Hematopoietic multipotent progenitor cell treated with erythropoietin and hydrocortisone succinate and interleukin-3 and kit ligand, for 6 days (in vitro differentiated cells): ENCODE measurements at places on chromosomes 7 and 10.

DNA sequence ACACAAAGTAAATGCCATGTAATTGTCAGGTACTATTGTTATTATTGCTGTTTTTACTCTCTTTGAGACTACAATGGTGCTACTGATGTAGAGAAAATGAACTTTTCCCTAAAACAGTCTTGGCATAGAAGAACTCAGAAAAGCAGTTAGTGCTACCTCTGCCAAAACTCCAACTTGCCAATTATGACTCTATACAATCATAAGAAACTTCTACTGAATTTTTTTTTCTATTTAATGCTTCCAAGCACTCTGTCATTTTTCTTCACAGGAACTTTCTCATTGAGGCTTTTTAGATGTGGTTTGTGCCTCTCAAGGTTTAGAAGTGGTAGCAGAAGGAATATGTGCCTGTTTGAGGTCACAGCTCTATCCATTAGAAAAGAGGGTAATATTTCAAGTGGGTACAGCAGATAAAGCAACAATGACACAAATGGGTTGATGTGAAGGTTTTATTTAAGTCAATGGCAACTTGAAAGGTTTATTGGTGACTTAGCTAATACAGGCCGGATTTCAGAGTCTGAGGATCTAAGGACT is 64.0 kb upstream of the FERD3L start:
- DNase-seq, result no peak

DNA sequence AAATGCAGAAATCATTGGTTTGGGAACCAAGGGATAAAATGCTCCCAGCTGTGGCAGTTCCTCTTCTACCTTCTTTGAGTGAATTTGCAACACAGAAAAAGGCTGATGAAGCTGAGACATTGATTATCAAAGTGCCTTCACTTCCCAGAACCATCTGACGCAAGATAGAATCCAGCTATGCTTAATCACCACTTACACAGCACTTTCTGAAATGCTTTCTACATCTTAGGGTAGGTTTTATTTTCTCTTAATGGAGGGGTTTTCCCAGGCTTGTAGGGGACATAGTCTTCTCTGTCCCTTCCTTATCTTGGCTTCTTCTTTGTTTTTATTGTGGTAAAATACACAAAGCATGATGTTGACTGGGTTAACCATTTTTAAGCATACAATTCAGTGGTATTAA is 332.6 kb upstream of the ZNF32 start:
- DNase-seq, result peak; percentile 17

DNA sequence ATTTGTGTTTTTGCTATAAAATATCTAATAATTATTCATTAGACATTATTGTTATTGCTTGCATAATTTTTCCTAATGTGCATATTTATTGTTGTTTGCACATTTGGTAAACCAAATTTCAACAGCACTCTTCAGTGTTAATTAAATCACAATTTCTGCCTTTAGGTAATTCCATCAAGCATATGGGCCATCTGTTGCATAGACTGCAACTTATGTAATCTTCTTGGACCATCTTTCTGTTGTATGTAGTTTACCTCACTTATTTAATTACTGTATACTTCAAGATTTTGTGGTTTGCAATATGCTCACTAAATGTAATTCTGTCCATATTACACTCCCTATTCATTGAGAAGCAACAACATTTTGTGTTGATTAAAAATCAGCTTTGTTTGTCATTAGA is 1360.1 kb downstream of the REEP3 start:
- DNase-seq, result no peak

DNA sequence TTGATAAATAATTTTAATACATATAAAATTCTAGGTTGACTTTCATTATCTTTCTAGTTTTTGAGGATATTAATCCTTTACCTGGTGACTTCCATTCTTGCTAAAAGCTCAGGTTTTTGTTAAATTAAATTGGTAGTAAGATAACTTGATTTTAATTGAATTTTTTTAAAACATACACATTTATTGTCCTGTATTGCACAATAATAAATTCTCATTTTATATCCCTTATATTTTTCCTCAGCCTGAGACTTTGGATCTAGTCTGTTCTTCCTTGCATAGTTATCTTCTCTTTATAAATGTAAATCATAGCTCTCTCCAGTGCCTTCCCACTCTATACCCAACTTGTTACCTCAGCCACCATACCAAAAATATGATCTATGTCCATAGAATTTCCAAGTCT is 212.9 kb upstream of the CNTNAP2 start:
- no peak for DNase-seq

GRCh38 chr10:76242956-76243355 is 811.5 kb downstream of the LRMDA start:
- DNase-seq, result no peak

DNA sequence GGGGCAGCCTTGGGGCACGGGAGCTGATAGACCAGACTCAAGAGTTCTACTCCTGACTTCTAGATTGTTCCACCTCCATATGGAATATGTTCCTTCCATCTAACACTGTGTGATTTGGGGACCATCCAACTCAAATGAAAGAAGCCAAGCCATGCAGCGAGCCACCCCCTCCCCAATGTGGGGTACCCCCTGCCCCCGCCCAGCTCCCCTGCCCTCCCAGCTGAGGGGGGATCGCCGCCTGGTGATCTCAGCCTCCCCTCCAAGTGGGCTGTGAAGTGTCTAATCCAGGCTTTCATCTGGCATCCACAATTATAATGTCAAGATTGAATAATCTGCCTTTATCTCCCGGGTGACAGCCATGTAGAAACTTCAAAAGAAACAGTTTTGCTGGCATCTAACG is 246.1 kb downstream of the RPS24 start:
- DNase-seq, result no peak

- DNase-seq, result no peak
Measured at GRCh38 chr10:118943253-118943652, 86.3 kb upstream of the NANOS1 start.

DNA sequence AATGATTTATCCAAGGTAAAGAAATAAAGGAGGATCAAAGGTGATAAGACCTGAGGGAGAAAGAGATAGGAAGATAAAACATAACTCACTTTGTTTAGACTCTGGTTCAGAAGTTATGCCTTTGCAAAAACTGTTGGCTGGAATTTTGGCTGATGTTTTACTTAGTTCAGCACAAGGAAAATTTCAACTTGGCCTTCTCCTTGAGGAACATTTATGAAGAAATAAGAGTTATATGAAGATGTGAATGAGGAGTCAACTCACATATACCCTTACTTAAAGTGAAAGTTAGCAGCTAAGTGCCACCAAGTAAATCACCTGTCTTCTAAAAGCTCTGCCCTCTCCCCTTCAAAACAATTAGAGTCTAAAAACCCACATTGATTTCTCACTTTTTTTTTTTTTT is 39.7 kb upstream of the COL1A2 start:
- DNase-seq, result no peak

- DNase-seq, result no peak
Measured at GRCh38 chr10:100522107-100522801, 2.6 kb upstream of the SEC31B start.

DNA sequence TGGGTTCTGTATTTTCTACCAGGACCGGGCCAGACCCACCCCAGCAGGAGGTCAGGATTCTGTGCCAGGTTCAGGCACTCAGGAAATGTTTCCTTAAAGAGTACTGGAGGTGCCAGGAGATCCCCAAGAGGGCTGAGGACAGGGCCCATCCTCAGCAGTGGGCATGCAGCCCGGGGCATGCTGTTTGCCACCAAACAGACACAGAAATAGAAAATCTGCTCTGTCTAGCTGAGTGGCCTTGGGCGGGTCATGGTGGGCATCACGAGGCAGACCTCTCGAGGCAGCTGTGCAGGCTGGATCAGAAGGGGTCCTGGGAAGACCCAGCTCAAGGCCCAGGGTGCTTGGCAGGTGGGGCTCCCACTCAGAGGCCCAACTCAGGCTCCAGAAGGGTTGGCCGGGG is 105.0 kb downstream of the FAM53B start:
- no peak for DNase-seq

GRCh38 chr10:17226891-17227303 is 1.1 kb upstream of the VIM start:
- no peak for DNase-seq

DNA sequence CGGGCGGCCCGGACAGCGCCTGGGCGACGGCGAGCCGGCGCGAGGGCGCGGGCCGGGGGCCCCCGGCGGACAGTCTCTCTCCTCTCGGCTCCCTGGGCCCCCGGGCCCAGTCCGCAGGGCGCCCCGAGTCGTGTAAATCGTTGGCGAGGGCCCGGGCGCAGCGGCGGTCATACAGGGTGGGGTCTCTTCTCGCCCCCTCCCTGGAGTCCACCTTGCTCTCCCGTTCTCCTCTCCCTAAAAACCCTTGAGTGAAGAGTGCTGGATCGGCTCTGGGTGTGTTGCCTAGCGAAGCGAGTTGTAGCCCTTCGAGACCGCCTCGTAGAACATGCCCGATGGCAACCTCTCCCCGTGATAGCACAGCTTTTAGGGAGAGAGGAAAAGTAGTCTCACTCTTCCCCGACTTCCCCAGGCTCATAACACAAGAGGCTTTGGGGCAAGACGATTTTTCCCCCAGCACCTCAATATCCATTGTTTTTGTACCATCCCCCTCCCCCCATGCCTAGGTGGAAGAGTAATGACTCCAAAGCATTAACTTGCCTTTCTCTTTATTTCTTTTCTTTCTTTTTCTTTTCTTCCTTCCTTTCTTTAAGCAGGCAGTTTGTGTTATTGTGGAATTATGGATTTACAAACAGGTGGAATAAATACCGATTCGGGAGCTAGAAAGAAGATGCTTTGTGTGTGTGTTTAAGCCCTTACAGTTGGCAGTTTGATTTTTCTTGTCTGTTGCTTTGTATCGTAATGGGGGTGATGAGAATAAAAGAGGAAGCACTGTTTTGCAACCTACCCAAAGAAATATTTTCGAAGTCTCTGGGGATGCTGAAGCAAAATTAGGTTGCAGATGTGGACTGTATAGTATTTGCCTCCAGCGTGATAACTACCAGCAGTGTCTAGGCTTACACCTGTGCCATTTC is 822 bp downstream of the SHOC2 start:
- DNase-seq, result peak; percentile 78

GRCh38 chr10:45557275-45557905 is 115.2 kb downstream of the ZFAND4 start:
- DNase-seq, result peak; percentile 84

DNA sequence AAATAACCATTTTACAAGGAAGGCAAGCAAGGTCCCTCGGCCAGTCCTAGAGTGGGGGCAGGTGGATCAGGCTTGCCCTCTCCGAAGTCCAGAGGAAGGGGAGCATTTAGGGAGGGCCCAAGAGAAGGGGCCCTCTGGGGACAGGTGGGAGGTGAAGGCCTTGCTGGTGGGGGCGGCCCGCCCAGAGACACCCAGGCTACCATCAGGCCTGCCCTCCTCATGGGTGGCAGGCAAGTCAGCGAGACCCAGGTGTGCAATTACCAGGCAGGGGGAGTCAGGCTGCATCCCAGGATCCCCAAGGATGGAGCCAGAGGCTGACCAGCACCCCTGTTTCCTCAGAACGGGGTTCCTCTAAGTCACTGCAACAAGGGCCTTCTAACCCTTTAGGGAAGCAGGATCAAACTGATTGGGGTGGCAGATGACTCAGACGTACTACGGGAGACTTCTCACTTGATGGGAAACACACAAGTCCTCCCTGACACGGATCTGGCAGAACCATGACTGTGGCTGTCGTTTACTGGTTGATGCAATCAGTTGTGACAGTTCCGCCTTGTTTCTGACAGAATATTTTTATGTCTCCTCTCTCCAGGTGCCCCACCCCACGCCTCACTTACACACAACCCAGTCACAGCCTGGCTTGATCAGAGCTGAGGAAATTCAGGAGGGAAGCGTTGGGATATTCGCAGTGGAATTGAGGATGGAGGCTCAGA is 8.2 kb downstream of the LOXL4 start:
- no peak for DNase-seq

DNA sequence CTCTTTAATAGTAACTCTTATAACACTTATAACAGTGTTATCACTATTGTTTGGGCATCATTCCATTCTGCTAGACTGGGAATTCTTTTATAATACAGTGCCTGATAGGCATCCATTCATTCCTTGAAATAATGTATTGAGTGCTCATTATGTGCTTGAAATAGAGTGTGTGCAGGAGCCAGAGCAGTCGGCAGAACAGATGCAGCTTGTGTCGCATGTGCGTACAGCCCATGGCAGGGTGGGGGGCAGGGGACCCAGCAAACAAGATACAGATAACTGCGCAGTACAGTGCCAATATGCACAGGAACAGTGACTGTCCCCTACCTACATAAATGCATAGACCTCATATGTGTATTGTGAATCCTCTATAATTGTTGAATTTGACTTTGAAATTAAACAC is 99.3 kb downstream of the KAT6B start:
- no peak for DNase-seq

GRCh38 chr10:856416-857157 is 74.9 kb downstream of the LARP4B start:
- peak; percentile 56 for DNase-seq

GRCh38 chr10:85612378-85612775 is 754.2 kb downstream of the GRID1 start:
- peak; percentile 12 for DNase-seq

GRCh38 chr10:122050311-122050710 is 61.3 kb downstream of the TACC2 start:
- DNase-seq, result no peak

DNA sequence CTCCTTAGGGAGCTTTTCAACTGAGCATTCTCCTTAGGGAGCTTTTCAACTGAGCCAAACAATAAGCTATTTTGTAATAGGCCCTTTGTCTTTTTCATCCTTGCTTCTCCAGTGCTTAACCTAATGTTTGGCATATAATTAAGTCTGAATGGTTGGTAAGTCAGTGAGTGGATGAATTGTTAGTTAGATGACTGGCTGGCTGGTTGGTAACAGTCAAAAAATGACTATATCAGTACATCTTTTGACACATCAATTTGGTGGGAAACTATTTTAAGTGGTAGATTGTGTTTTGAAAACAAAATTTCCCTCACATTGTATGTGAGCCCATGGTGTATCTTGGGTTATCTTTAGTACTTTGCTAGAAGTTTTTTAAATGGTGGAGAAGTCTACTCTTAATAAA is 16.4 kb downstream of the ING3 start:
- DNase-seq, result no peak

- no peak for DNase-seq
Measured at GRCh38 chr10:122532601-122533296, 27.8 kb upstream of the DMBT1 start.

DNA sequence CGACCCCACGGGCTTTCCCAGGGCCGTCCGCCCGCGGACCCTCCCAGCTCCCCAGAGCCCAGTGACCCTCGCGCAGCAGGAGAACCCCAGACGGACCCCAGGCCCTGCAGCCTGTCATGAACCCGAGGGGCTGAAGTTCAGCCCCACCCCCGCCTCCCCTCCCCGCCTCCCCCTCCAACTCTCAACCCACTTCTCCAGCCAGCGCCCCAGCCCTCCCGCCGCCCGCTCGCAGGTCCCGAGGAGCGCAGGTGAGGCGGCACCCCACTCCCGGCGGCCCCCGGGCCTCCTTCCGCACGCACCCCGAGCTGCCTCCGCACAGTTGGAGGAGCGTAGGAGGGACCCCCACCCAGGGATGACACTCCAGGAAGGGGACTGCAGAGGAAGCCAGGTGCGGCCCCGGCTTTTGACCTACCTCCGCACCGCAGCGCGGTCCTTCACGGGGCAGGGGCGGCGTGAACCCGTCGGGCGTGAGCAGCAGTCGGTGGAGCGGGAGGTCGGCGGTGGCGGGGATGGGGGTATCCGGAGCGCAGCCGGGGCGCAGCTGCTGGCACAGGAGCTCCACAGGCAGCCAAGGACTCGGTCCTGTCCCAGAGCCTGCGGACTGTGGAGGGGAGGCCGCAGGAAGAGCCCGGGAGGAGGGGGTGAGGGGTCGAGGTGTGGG is at the start of gene TMEM176A:
TMEM176A (plus strand) TSS at position 189 of the 661 bp plus-strand sequence. CDS start 782 bp downstream, outside the sequence.
- no peak for DNase-seq

- DNase-seq, result peak; percentile 79
Measured at GRCh38 chr10:49761789-49762565, at the start of gene OGDHL. Gene OGDHL, minus strand, starts transcription at chr10:49762323. Its CDS starts 3,731 bp downstream, at chr10:49758592.
